CD4-positive, alpha-beta T cell treated with Interleukin-17A for 4 hours (primary cell): ENCODE measurements at places on chromosomes 4 and X.

DNA sequence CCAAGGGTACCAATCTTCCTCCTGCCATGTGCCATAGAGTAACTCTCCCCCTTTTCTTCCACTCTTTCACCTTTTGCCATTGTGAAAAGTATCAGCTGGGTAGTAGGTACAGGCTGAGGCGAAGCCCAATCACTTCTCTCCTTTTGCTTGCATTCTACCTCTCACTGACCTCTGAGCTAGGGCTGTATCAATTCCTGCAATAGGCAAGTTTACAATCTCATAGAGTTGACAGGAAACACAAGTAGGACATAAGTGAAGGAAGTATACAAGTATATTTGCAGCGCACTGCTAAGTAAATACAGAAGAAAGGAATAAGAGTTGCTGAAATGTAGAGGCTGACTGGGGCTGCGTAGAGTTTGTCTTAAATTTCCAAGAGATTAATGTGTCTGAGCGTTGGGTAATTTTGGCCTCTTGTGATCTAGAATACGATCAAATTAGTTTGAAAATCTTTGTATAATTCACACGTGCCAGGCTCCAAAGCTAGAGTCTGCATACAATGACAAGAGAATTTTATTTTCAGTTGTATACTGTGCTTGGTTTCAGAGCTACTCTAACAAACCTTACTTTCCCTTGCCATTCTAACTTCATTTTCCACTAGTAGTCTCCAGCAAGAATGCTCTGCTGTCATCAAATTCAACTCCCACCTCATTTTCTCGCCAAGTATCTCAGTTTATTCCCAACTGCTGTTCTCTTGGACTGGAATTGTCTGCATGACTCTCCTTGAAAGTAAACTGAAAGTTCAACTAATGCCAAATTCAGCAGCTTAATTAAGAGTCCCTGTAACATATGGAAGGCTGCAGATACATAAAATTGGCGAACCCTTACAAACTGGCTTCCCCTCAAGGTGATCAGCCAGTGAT is 90.3 kb downstream of the ATP11C start:
- DNase-seq, result no peak

DNA sequence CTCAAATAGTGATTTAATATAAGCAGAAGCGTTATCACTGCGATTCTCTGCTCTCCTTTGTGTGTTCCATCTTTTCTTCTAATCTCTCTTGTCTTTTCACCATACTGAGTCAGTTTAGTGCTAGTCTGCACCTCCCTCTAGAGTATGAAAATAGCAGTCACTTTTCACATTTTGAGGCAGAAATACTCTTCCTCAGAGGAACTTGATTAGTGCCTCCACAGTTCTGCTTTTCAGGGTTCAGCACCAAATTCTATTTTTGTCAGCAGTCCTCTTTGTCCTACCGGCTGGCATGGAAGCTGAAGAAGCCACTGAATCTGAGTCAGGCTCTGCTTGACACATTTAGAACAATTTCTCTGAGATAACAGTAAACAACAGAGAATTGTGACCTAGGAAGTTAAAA is 49.7 kb upstream of the ANKRD17 start:
- DNase-seq, result no peak

- no peak for DNase-seq
Measured at GRCh38 chr4:55820279-55820678, 689 bp downstream of the EXOC1L start.

DNA sequence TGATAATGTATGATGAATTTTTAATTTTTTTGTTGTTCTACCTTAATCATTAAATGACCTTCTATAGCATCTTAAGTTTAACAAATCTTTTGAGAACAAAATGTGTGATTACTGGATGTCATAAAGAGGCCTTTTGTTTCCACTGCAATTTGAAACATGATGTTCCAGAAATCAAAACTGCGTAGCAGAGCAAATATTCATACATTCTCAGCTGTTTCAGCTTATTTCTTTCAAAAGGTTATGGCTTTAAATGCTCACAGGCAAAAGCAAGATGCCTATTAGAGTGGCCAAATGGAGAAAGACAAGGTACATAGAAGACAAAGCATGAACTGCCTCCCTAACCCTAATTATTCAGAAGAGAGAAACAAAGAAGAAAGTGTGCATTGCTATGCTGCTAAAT is 233.0 kb upstream of the SLC7A11 start:
- no peak for DNase-seq

GRCh38 chrX:42807393-42807792 is 29.4 kb upstream of the PPP1R2C start:
- DNase-seq, result no peak

GRCh38 chrX:21781525-21781924 is 23.6 kb upstream of the SMPX start:
- no peak for DNase-seq

- DNase-seq, result no peak
Measured at GRCh38 chrX:119075270-119076025, 2.7 kb downstream of the CT47C1 start.

DNA sequence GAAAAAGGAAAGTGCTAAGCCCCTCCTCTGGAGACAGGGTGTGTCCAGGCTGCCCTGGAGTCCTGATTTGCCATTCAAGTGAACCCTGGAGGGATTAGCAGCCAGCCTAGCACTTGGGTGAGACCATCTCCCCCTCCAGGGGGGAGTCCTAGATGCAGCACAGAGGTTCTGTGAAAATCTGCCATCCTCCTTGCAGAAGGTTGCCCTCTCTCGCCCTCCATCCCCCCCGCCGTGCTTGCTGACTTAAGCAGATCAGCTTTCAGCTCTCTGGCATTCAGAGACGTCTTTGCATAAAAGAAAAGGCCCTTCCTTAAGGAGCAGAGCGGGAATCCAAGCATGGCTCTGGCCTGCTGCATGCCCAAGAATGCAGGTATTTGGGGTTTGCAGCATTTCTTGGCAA is 102.1 kb upstream of the SCML1 start:
- no peak for DNase-seq

DNA sequence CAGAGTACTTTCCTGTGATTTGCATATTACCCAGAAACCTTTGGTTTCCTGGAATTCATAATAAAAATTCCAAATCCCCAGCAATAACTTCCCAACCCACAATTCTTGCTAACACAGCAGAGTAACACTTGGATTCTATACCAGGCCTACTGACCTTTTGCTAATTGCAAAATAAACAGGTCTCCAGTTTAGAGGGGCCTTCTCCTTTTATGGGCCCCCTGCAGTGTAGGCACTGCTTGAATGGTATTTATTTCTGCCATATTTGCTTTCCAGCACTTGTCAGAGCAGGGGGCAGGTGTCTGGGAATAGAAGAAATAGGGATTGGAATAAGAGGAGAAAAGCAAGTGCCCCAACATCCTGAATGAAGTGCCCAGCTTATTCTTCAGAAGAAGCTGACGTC is 25.3 kb upstream of the GPC3 start:
- DNase-seq, result no peak

DNA sequence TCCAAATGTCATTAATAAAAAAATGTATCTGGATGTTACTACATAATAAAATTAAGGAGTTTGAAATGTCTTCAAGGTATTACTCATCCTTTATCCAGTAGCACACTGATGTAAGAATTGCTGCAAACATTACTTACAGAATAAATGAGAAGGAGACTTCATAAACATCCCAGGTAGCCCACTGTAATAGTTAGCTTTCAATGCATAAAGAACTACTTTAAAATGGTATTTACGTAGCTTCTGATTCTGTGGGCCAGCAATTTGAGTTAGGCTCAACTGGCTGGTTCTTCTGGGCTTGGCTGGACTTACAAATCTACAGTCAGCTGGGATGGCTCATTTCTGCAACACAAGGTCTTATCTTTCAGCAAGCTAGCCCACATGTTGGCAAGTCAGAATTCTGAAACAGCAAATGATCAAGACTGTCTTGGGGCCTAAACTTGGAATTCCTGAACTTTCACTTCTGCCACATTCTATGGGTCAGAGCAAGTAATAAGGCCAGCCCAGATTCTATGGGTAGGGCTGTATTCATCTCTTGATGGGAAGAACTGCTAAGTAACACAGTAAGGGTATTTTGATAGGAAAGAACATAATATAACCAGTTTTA is 522.5 kb downstream of the IQCM start:
- no peak for DNase-seq

- peak; percentile 75 for DNase-seq
Measured at GRCh38 chrX:44344194-44344593, 722 bp upstream of the EFHC2 start.

- no peak for DNase-seq
Measured at GRCh38 chr4:168887809-168888208, 122.2 kb downstream of the CBR4 start.

GRCh38 chr4:15444879-15445547 is 17.2 kb downstream of the C1QTNF7 start:
- DNase-seq, result no peak

GRCh38 chr4:144223661-144224060 is 83.1 kb upstream of the GYPA start:
- no peak for DNase-seq
